Activated T-cell treated with anti-CD3 and anti-CD28 coated beads, Interleukin-2, amount 50 U/mL, for 48 hours (primary cell): ENCODE measurements at places on chromosomes 6 and 20.
A peak's percentile ranks its signal among the peaks of the same experiment; 100 is the strongest.

- peak; percentile 56 for DNase-seq
These were observed 37.8 kb downstream of the EIF2S2 start for GRCh38 chr20:34074101-34074760.

DNA sequence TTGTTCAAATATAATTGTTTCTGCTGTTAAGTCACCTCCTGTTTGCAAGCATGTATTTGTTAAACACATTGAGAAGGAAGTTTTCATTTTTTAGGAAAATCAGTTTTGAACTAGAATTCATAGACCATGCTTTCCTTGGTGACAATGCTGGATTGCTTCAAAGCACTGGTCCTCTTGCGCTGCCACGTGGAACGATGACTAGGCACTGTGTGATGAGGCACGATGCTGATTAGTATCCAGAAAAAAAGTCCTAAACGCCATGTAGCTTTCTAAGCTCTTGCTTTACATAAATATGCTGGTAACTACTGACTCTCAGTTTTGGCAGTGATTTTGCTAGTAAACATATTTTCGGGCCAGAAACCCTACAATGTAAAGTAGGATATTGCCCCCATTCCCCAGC is 11.1 kb upstream of the EXOC2 start:
- no peak for DNase-seq

GRCh38 chr6:36110863-36111262 is 19.4 kb upstream of the MAPK13 start:
- DNase-seq, result no peak

DNA sequence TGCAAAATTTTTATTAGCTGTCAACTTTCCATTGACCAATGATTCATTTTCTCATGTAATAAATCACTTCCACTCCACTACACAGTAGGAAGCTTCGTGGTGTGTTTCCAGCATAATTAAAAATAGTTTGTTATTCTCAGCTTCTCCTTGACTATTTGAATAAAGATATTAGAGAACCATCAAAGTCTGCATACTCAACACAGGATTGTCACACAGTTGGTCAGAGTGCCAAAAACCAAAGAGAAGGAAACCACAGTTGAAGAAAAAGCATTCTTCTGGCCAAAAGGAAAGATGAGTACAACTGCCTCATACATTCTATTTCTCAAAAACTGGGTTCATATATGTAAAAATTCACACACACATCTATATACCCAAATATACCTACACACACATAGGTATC is 455.1 kb upstream of the HSF2 start:
- no peak for DNase-seq

DNA sequence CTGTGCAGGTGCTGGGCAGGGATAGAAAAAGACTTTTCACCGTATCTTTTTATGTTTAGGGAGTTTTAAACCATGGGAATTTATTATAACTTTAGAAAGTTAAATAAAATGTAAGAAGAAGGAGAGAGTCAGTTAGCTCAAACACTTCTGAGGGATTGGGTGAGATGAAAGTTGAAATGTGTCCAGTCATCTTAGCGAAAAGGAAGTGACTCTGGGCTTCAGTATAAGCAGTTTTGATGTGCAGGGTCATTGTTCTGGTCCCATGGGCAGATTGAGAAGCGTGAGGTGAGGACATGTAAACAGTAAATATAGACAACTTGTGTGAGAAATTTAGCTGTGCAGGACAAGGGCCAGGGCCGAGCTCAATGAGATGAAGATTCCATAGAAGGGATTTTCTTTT is 66.9 kb downstream of the TOX2 start:
- no peak for DNase-seq

- DNase-seq, result no peak
These were observed 1.1 kb upstream of the PRSS35 start for GRCh38 chr6:83511266-83511665.
